ENCODE measurements at places on chromosomes 5 and 9. TPM values are rescaled to one million over a fixed set of nuclear protein-coding genes. Genes with fewer than 3 reads are reported as not detected.
A peak's percentile ranks its signal among the peaks of the same experiment; 100 is the strongest.

The ARL10 gene
- 0.18 TPM for total RNA-seq

GRCh38 chr5:122112063-122112462, 17.3 kb upstream of the ZNF474 start:
- no peak for DNase-seq

- DNase-seq: peak; percentile 43
These were observed 52.6 kb downstream of the TENT4A start for GRCh38 chr5:6765612-6766525.

The MSH3 gene
- total RNA-seq: 19.6 TPM

GRCh38 chr5:1795931-1796330, 3.7 kb downstream of the MRPL36 start:
- DNase-seq: no peak

The GPR150 gene
- total RNA-seq: not detected

- no peak for DNase-seq
These were observed 48.1 kb downstream of the FNBP1 start for GRCh38 chr9:129994882-129995281.

- no peak for DNase-seq
These were observed 130.9 kb downstream of the C9orf50 start for GRCh38 chr9:129489838-129490582.

The OMD gene
- total RNA-seq: not detected

DNA sequence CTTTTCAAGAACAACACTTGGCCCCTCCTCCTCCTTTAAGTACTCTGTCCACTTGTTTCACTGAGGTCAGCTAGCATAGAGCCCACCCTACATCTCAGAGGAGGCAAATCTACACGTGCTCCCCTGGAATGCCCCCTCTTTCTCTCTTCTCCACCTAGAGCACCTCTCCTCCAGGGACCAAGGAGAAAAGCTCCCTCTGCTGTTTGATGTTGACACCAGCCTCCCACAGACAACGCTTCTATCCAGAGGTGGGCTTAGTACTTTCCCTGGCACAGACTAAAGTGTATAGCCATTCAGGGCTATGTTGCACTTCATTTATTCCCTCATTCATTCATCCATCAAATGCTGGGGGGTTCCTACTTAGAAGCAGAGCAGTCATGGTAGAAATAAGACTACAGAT, 68.2 kb upstream of the TAF1L start:
- peak; percentile 5 for DNase-seq

The C9orf153 gene
- total RNA-seq: not detected

- no peak for DNase-seq
These were observed 1.6 kb downstream of the SPACA9 start for GRCh38 chr9:132880324-132880661.

DNA sequence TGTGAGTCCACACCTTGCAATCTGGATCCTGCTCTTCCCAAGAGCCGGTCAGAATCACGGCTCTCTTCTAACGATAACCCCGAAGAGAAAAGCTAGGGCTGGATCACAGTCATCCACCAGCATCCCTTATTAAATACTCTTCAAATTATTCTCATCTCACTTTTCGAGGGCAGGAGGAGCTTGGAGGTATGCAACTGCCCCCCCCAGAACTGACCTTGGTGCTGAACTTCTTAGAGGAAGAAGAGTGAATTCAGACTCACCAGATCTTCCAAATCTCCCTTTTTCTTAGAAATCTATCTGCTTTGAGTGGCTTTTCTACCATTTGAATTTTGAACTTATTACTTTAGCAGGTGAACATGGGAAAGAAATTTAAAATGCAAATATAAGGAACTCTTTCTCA, 75.7 kb downstream of the MED10 start:
- no peak for DNase-seq

DNA sequence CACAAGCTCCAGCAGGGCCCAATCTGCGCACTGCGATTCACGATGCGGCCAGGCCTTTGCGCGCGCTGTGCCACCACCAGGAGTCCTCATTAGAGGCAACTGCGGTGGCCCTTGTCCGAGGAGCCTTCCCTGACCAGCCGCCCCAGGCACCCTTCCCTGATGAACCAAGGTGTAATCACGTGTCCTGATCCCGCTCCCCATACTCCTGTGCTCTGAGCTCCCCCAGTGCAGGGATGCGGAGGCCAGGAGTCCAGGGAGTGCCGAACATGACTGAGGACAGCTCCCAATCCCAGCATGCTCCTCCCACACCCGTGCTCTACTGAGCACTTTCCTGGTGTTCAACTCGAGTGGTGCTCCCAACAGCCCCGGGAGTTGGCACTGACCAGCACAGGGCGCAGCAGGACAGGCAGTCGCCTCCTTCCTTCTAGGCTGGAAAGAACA, 134.8 kb downstream of the ZNF354C start:
- DNase-seq: no peak

- peak; percentile 48 for DNase-seq
These were observed 97.1 kb downstream of the ENTREP1 start for GRCh38 chr9:69421908-69422801.

- no peak for DNase-seq
These were observed 89.7 kb downstream of the DAPK1 start for GRCh38 chr9:87587356-87587745.

DNA sequence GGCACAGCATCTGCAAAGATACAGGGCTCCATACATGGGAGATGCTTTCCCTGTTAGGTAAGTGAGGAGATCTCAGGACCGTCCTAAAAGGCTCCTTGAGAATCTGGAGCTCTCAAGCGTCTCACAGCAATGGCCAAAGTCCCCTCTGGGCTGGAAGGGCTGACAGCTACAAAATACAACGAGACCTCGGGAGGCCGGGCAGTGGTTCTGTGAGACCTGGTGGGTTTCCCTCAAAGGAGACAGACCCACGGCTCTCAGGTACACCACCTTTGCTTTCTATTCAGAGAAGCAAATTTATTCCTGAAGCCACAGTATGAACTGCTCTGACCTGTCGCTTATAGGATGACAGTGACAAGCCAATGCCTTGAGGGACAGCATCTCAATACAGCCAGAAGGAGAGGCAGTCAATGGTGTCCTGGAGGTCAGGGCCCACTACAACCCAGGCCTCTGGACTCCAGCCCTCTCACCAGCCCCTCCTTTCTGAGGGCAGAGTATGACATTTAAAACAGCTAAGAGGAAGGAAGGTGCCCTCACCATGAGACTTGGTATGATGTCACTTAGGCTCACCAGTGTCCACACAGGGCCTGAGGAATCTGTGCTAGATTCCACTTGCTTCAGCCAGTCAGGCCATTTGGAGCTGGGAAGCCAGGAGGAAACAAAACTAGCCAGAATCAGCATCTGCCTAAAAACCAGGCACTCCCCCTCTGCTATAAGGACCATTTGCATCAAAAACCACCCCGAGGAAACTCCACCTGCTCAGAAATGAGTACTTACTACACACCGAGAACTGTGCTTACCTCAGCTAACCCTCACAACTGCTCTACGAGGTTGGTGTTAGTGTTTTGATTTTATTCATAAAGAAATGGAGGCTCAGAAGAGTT, 86.5 kb upstream of the FSTL4 start:
- no peak for DNase-seq

The SMAD5 gene
- total RNA-seq: 81.0 TPM

DNA sequence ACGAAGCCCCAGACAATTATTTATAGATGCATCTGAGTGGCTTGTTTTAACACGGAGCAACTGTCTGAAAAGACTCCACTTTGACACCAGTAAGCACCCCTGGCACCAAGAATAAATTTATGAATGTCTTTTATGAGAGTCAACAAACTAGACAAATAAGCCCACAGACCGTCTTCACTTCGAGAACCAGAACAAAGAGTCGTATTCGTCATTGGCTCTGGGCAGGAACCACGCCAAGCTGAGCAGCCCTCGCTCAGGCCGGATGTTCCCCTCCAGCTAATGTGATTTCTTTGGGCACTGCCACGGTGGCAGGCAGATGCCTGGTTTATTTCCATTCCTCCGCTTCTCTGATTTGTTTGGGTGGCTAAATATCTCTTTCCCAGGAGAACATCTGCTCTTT, 91.9 kb upstream of the STC2 start:
- DNase-seq: no peak

The RGMB gene
- total RNA-seq: 2.3 TPM

DNA sequence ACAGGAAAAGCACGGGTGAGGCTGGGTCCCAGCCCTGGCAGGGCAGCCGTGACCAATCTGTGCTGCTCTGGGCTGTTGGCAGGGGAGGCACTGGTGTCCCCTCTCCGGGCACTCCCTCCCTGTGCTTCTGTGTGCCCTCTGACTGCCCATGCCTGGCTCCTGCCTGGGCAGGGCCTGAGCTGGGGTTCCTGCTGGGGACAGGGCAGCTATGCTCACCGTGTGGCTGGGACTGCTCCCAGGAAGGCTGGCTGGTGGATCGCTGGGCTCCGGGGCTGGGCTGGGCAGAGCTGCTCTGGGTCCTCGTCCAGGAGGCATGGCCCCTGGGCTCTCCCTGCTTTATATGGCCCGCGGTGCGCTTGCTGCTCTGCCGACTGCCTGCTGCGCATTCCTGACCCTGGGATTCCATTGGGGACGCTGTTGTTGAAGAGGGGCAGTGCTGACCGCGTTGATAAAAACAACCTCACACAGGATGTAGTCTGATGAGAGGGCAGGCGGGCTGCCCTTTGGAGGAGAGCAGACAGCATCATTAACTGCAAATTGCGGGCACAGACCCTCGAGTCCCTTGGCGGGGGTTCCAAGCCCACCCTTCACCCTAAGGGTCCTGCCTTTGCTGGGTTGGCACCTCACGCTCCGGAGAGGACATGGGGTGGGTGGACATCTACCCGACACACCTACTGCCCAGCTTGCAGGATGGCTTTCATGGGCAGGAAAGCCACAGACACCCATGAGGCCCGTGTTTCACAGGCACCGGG, 955 bp downstream of the QRFP start:
- DNase-seq: no peak

GRCh38 chr9:83625178-83625577, 2.2 kb downstream of the IDNK start:
- no peak for DNase-seq

GRCh38 chr5:128126241-128126640, 42.7 kb downstream of the SLC12A2 start:
- no peak for DNase-seq

- no peak for DNase-seq
These were observed 2.2 kb downstream of the PAX5 start for GRCh38 chr9:37031902-37032301.

DNA sequence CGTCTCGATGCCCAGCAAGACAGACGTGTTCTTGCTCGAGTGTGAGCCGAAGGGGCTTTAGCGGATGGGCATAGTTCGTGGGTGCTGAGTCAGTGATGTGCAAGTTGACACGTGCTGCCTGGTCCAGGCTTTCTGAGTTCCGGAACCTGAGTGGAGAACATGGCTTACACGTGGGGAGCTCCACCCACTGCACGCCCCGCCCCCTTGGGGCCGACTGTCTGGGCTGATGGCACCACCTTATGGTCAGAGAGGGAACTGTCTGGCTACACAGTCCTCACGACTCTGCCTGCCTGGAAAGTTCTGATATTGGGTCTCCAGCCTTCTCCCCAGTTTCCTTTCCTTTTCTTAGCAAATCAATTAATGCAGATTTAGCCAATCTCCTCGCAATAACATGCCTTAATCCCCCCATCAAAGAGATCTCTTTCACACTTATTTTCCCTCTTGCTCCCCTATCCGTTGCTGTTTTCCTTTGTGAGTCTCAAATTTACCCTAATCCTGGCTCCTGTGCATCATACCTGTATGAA, 3.8 kb upstream of the STC2 start:
- peak; percentile 74 for DNase-seq

The EGR1 gene
- total RNA-seq: 4.5 TPM

The PDCD1LG2 gene
- total RNA-seq: not detected

- no peak for DNase-seq
These were observed 27.0 kb upstream of the ALDOB start for GRCh38 chr9:101462558-101462957.

GRCh38 chr9:79301551-79302391, 270.0 kb upstream of the TLE4 start:
- no peak for DNase-seq

The WNT8A gene
- total RNA-seq: not detected

DNA sequence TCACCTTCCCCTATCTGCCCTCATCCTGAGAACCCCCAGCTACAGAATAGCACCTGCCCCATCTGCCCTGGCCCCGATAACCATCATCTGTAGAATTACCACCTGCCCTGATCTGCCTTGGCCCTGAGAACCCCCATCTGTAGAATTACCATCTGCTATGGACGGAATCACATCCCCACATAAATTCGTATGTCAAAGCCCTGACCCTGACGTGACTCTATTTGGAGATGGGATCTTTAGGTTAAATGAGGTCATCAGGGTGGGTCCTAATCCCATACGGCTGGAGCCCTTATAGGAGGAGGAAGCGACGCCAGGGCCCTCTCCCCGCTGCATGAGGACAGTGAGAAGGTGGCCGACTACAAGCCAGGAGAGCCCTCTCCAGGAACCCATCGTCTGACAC, 32.6 kb downstream of the SARDH start:
- DNase-seq: no peak

DNA sequence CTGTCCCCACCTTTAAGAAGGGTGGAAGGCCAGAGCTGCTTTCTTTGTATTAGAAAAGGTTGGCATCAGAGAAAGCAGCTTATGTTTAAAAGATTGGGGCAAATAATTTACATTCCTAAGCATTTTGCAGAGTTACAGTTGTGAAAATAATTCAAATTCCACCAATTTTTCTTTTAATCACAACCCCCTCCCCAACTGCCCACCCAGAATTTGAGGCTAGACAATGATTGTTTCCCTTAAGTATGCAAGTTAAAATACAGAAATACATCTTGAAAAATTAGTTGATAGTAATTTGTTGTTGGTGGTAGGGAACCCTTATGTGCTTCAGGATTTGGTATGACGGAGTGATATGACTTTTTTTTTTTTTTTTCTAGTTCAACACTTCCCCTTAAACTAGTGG, 133.0 kb downstream of the ZSWIM6 start:
- no peak for DNase-seq

DNA sequence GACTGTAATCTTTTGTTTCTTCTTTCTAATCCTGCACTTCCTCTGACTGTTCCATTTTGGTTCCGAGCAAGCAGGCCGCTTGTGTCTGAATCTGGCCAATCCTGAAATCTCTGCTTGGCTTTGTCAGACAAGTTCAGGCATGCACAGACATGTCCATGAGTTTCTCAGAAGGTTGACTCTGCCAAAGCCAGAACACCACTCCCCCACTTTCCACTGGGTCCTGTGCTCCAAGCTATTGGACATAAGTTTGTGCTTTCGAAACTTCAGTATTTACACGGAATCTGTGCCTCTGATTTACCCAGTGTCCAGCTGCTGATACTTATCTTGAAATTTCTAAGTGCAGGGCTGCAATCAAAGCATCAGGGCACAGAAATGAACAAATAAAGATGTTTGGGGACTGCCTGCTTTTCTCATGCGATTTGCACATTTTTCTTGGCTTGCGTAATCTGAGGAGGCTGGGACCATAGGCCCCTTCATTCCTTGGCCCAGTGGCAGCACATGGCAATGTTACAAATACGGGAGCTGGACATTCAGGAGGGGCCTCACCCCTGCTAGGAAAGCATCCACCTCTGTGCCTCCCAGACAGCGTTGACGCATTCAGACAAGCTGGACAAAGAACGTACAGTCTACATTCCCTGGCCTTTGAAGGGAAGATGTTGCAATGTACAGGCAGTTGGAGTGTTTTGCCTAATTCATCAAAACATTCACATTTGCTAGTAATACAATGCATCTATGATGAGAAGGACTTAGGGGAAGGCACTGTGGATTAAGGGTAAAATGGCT, 209.2 kb upstream of the PAPPA start:
- peak; percentile 99 for DNase-seq
